ENCODE measurements at places on chromosomes 1 and 21. TPM values are rescaled to one million over a fixed set of nuclear protein-coding genes. Genes with fewer than 3 reads are reported as not detected.

The RNU1-4 gene
- total RNA-seq: 6.1 TPM

The FAM131C gene
- 17.8 TPM for total RNA-seq

The PDZK1 gene
- 0.90 TPM for total RNA-seq

The JUN gene
- 29.5 TPM for total RNA-seq

The P3H1 gene
- 28.7 TPM for total RNA-seq

The CBS gene
- 11.2 TPM for total RNA-seq

The CFAP57 gene
- total RNA-seq: 0.33 TPM

The CELF3 gene
- total RNA-seq: not detected

The FMN2 gene
- total RNA-seq: 4.0 TPM

The TBX15 gene
- total RNA-seq: 0.05 TPM

The TSTD1 gene
- 0.44 TPM for total RNA-seq

The RGS13 gene
- not detected for total RNA-seq

The ADORA3 gene
- not detected for total RNA-seq

The IL6R gene
- total RNA-seq: 29.3 TPM

The KCNJ10 gene
- not detected for total RNA-seq

The CADM3 gene
- 0.10 TPM for total RNA-seq

The PDC gene
- total RNA-seq: not detected

The SLC30A2 gene
- total RNA-seq: 0.43 TPM

The TCEA3 gene
- total RNA-seq: 0.38 TPM

The AXDND1 gene
- 0.48 TPM for total RNA-seq

Data from A549 treated with Hydrocortisone at 1 μM for 4 hours (cell line).